Activated naive CD8-positive, alpha-beta T cell treated with anti-CD3 and anti-CD28 coated beads, Interleukin-2, amount 50 U/mL, for 24 hours (primary cell): ENCODE measurements at places on chromosomes 13 and 19.

GRCh38 chr19:14320253-14320652 is 61.0 kb upstream of the ADGRE5 start:
- no peaks in the 10 kb centered on the region for H3K4me1 ChIP-seq
- no peaks in the 10 kb centered on the region for H3K27me3 ChIP-seq
- DNase-seq: no peak
- no peak overlapping the region for H3K4me3 ChIP-seq
- no peak overlapping the region for H3K27ac ChIP-seq
- no peaks in the 10 kb centered on the region for H3K36me3 ChIP-seq

GRCh38 chr19:43674596-43674995 is 4.6 kb upstream of the PLAUR start:
- no peak overlapping the region for H3K4me3 ChIP-seq
- H3K36me3 ChIP-seq: no peaks in the 10 kb centered on the region
- peaks cover 4% of the 10 kb centered on the region for H3K27me3 ChIP-seq
- DNase-seq: no peak
- peaks cover 21% of the 10 kb centered on the region for H3K4me1 ChIP-seq

DNA sequence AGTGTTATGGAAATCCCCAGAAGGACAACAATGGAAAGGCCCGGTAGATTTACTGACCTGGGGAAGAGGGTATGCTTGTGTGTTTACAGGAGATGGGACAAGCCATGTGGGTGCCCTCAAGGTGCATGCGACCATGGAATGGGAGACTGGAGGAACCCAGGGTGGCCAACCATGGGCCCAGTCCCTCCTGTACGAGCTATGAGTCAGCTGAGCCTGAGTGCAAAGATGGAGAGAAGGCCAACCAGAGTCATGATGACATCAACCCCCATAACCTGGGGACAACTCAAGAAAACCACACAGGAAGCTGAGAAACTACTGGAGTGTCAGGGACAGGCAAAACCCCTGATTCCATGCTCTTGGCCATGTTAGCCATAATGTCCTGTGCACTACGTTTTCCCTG is 7.8 kb downstream of the ZNF350 start:
- H3K4me3 ChIP-seq: no peak overlapping the region
- no peak for DNase-seq
- no peaks in the 10 kb centered on the region for H3K27me3 ChIP-seq
- H3K36me3 ChIP-seq: peaks cover 87% of the 10 kb centered on the region

DNA sequence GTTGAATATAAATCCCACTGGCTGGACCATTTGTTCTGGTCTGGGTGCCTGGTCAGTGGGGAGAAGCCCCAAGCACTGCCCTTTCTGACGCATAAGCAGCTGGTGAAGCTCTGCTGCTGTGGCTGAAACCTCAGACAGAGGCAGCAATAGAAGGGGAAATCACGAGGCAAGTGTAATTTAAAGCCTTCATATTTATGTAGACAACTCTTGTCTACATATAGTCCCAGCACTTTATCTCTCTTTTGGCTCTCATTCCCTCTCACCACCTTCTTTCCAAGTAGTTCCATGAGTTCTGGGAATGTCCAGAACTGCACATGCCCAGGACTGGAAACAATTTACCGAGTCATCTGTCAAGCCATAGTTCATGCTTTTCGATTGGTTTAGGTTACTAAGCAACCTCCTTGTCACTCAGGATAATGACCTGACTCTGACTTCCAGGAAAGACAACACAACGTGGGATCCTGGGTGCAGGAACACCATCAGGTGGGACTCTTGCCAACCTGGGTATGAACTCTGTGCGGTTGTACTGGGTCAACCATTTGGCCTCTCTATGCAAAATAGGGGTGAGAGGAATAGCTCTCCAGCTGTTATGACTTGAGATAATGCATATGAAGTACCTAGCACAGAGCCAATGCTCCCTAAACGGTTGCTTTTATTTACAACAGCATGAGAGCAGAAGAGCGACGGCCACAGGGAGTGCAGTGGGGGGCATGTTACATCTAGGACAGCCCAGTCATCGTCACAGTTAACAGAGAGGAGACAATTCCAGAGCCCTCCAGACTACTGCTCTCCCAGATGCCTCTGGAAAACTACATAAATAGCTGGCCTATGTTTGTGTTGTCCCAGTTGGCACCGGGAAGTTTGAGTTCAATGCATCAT is 321.9 kb downstream of the FOXO1 start:
- H3K27me3 ChIP-seq: no peaks in the 10 kb centered on the region
- H3K27ac ChIP-seq: no peak overlapping the region
- no peaks in the 10 kb centered on the region for H3K36me3 ChIP-seq
- no peak overlapping the region for H3K4me3 ChIP-seq
- no peak for DNase-seq

GRCh38 chr13:33145667-33146066 is 129.4 kb downstream of the KL start:
- no peak overlapping the region for H3K4me3 ChIP-seq
- peaks cover 8% of the 10 kb centered on the region for H3K4me1 ChIP-seq
- no peak for DNase-seq
- no peaks in the 10 kb centered on the region for H3K36me3 ChIP-seq

DNA sequence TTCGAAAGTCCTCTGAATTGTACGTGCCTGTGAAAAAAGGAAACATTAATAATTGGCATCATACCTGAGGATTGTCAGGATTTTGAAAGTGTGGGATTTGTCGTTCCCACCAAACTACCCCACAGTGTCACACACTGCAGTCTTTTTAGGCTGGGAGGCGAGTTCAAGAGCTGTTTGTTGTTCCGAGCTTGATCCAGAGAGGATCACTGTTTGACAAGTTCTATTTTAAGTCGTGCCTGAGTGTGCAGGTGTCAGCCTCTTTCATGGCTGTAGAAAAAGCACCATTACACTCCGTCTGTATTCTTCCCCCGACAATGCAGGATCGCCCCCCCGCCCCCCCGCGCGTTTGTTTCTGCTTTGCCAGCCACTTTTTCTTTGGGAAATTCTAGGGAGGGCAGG is 635 bp upstream of the NBEA start:
- peaks cover 38% of the 10 kb centered on the region for H3K27me3 ChIP-seq
- no peak for DNase-seq
- peaks cover 24% of the 10 kb centered on the region for H3K4me1 ChIP-seq
- H3K36me3 ChIP-seq: no peaks in the 10 kb centered on the region
- no peak overlapping the region for H3K27ac ChIP-seq
- H3K4me3 ChIP-seq: peak overlapping the region; percentile 82

GRCh38 chr13:45393941-45394570 is 24.1 kb downstream of the SLC25A30 start:
- no peaks in the 10 kb centered on the region for H3K27me3 ChIP-seq
- H3K36me3 ChIP-seq: peaks cover 26% of the 10 kb centered on the region
- peaks cover 48% of the 10 kb centered on the region for H3K4me1 ChIP-seq
- no peak overlapping the region for H3K27ac ChIP-seq
- peak; percentile 46 for DNase-seq

GRCh38 chr19:3606690-3607289 is at the start of gene TBXA2R:
Gene TBXA2R, minus strand, starts transcription at chr19:3606875. Its CDS starts 6,241 bp downstream, at chr19:3600634.
- peaks cover 9% of the 10 kb centered on the region for H3K4me1 ChIP-seq
- DNase-seq: peak; percentile 82
- H3K27ac ChIP-seq: no peak within 1 kb of the TSS
- H3K36me3 ChIP-seq: peaks cover 4% of the 10 kb centered on the region
- no peak within 1 kb of the TSS for H3K4me3 ChIP-seq
- H3K27me3 ChIP-seq: no peaks in the 10 kb centered on the region

GRCh38 chr13:94997126-94997525 is 284.8 kb upstream of the SOX21 start:
- no peak overlapping the region for H3K4me3 ChIP-seq
- H3K4me1 ChIP-seq: no peaks in the 10 kb centered on the region
- no peak overlapping the region for H3K27ac ChIP-seq
- H3K36me3 ChIP-seq: no peaks in the 10 kb centered on the region

GRCh38 chr13:22589880-22590279 is 590.9 kb upstream of the SGCG start:
- no peak overlapping the region for H3K27ac ChIP-seq
- no peaks in the 10 kb centered on the region for H3K36me3 ChIP-seq
- H3K4me1 ChIP-seq: no peaks in the 10 kb centered on the region
- H3K4me3 ChIP-seq: no peak overlapping the region

DNA sequence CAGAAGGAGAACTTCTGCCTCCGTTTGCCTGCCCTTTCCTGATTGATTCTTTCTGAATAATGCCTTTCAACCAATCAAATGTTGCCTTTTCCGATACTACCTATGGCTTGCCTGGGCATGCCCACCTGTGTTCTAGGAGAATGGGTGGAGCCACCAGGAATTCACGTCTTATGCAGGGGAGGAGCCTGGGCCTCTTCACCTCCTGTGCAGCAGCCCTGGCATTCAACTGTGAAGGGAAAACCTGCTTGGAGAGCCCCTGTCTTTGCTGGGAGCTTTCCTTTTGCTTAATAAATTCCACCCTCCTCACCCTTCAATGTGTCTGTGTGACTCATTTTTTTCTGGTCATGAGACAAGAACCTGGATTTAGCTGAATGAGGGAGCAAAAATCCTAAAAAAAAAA is 730.7 kb downstream of the UQCRFS1 start:
- no peak overlapping the region for H3K27ac ChIP-seq
- DNase-seq: no peak
- no peaks in the 10 kb centered on the region for H3K36me3 ChIP-seq
- no peaks in the 10 kb centered on the region for H3K27me3 ChIP-seq

GRCh38 chr19:49631610-49632192 is 8.2 kb downstream of the RRAS start:
- no peak overlapping the region for H3K27ac ChIP-seq
- DNase-seq: no peak
- H3K4me1 ChIP-seq: no peaks in the 10 kb centered on the region
- peaks cover 5% of the 10 kb centered on the region for H3K36me3 ChIP-seq
- H3K4me3 ChIP-seq: no peak overlapping the region

GRCh38 chr13:110073982-110074381 is 233.0 kb downstream of the COL4A1 start:
- H3K4me1 ChIP-seq: no peaks in the 10 kb centered on the region
- no peak for DNase-seq
- H3K27ac ChIP-seq: no peak overlapping the region
- no peaks in the 10 kb centered on the region for H3K36me3 ChIP-seq

GRCh38 chr13:94053986-94054593 is 425.4 kb downstream of the DCT start:
- H3K27ac ChIP-seq: no peak overlapping the region
- peaks cover 10% of the 10 kb centered on the region for H3K27me3 ChIP-seq
- no peaks in the 10 kb centered on the region for H3K36me3 ChIP-seq
- H3K4me1 ChIP-seq: no peaks in the 10 kb centered on the region
- no peak for DNase-seq

DNA sequence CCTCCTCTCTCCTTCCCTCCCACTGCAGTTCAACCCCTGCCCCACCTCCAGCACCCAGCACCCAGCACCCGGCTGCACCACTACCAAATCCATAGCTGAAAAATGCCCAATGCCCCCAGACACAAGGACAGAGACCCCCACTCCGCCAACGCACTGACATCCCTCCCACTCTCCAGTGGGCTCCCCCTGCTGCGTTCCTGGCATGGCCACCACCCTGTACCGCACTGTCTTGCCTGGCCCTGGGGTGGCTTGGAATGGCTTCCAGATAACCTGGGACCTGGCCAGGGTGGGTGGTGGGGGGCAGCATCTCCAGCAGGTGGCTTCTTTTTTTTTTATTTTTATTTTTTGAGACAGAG is 5.8 kb upstream of the MKNK2 start:
- H3K4me3 ChIP-seq: no peak overlapping the region
- no peak overlapping the region for H3K27ac ChIP-seq
- H3K27me3 ChIP-seq: no peaks in the 10 kb centered on the region
- H3K4me1 ChIP-seq: peaks cover 50% of the 10 kb centered on the region
- no peak for DNase-seq

DNA sequence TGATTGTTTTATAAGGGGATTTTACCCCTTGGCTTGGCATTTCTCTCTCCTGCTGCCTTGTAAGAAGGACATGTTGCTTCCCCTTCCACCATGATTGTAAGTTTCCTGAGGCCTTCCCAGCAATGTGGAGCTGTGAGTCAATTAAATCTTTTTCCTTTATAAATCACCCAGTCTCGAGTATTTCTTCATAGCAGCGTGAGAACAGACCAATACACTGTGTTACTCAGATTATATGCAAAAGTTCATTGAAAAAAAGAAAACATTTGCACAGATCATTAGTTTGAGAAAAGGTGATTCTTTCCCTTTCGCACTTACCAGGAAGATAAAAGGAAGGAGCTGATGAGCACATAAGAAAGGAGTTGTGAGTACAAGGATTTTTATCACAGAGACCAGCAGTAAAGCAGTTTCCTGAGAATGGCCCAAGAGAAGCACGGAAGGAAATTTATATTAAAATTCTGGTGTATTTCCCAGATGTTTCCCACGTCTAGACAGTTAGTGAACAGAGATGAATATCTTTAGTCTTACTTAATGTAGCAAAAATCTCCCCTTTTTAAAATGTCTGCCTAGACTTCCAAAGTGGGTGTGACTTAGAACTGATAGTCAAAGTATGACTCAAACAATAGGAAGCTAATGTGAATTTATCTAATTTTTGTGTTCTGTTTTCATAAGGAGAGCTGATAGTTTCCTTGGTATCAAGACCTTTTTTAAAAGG is 431.8 kb upstream of the SGCG start:
- H3K4me1 ChIP-seq: no peaks in the 10 kb centered on the region
- no peak overlapping the region for H3K4me3 ChIP-seq
- no peaks in the 10 kb centered on the region for H3K36me3 ChIP-seq
- DNase-seq: no peak
- H3K27ac ChIP-seq: no peak overlapping the region
- no peaks in the 10 kb centered on the region for H3K27me3 ChIP-seq

- peaks cover 21% of the 10 kb centered on the region for H3K4me1 ChIP-seq
- H3K27ac ChIP-seq: peak overlapping the region; percentile 83
- peaks cover 23% of the 10 kb centered on the region for H3K36me3 ChIP-seq
- no peaks in the 10 kb centered on the region for H3K27me3 ChIP-seq
Observed at GRCh38 chr19:49614096-49614833, 23.3 kb downstream of the PRR12 start.

GRCh38 chr19:18596752-18597157 is 8.2 kb downstream of the REX1BD start:
- peaks cover 18% of the 10 kb centered on the region for H3K4me1 ChIP-seq
- peaks cover 18% of the 10 kb centered on the region for H3K27me3 ChIP-seq
- no peak overlapping the region for H3K4me3 ChIP-seq
- H3K27ac ChIP-seq: no peak overlapping the region

DNA sequence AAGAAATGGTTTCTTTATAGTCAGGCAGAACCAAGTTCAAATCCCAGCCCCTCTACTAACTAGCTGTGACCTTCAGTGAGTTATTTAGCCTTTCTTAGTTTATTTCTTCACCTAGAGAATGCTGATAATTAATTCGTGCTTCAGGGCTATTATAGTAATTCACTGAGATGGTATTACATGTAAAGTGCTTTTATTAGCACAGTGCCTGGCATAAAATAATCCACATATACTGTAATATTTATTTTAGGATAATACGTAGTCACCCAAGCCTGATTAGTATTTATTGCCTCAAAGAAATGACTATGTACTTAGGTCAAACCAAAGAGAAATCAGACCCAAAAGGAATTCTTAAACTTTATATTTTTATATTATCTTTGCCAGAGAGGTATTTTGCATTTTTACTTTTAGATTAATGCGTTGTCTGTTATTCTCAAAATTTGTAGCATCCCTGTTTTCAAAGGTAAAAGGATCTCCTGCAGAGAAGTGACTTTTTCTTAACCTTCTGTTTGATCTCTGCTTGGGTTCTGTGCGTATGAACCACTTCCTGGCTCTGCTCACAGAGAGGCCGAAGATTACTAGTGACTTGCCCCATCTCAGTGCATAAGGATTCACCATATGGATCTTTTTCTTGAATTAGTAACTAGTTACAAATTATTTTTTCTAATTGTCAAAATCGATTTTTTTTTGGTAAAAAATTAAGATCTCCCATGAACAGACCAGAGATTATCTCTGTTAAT is 19.7 kb downstream of the UBAC2 start:
- peak overlapping the region; percentile 0 for H3K4me3 ChIP-seq
- peak overlapping the region; percentile 52 for H3K27ac ChIP-seq
- DNase-seq: no peak
